Activated T-cell treated with anti-CD3 and anti-CD28 coated beads for 48 hours (primary cell): ENCODE measurements at places on chromosomes 2 and 18.
A peak's percentile ranks its signal among the peaks of the same experiment; 100 is the strongest.

DNA sequence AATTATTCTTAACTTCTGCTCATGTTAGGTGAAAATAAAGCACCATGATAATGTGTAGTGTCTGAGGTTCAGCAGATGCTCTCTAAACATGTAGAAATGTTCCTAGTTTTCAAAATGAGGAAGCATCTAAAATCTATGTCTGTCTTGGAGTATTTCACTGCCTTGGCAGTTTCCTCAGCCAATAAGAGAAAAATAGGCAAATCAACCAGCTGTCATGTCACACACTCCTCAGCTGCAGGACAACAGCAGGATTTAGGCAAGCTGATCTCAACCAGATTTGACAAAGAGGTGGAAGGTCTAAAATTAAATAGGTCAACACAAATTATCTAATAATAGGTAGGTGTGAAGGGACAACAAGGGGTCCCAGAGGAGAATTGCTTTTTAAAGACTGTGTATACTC lies 164.1 kb upstream of the BOD1L2 start:
- DNase-seq = no peak

GRCh38 chr2:20525041-20526035 lies 78.5 kb downstream of the RHOB start:
- no peak for DNase-seq

DNA sequence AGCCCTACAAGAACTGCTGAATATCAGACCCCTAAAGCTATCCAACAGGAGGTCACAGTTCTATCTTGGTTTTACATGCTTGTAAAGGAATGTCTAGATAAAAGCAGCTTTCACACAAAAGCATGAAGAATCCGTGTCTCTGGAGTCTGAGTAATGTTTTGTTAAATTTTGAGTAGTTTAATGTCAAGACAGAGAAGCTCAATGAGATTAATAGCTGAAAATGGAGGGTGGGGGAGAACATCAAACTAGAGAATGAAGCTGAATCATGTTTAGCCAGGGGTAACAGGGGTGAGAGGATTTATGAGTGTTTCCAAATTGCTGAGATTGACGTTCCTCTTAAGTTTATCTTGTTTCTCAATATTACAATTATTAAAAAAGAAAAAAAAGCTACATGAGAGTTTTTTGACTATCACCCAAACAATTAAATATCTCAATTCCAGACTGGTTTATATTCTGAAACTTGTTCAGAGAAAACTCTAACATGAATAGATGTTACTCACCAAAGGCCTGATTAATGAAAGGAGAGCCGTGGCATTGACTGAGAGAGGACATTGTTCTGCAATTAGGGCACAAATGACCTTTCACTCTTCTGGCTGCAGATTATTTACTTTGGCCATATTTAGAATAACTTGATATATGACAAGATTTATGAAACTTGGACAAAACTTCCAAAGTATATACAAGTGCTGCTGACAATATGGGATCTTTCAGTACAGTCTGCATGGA lies 266.4 kb upstream of the ETAA1 start:
- DNase-seq = no peak

- DNase-seq = no peak
Observed at GRCh38 chr2:38269421-38269820, 107.7 kb downstream of the ATL2 start.

DNA sequence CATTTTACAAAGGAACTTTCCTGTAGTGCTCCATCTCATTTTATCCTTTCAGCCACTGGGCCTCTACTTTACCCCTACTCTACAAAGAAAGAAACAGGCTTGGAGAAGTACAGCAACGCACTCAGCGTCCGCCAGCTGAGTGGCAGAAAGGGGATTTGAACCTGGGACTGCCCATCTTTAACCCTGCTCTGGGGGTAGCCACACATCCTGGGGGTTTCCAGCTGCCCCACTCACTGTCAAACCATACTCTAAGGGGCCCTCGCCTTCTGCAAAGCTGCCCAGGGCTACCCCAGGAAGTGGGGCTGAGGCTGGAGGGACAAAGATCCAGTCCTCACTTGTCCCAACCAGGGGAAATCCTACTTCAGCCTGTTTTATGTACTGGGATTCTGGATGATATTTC lies 17.9 kb downstream of the HS1BP3 start:
- DNase-seq = no peak

DNA sequence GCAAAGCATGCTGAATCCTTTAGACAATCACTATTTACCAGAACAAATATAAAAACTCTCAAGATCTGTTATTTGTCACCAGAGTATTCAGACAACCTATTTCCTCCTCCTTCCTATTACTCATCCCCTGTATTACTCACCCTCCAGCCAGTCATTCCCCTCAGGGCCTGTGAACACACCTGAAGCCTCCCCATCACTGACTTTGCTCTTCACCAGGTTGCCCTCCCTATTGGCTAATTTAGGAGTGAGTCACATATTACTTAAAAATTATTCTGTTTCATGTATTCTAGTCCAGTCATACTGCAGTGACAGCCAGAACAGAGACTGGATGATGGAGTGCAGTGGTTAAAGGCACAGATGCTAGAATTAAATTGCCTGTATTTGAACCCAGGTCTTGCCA lies 3.7 kb upstream of the ATG16L1 start:
- peak; percentile 46 for DNase-seq

DNA sequence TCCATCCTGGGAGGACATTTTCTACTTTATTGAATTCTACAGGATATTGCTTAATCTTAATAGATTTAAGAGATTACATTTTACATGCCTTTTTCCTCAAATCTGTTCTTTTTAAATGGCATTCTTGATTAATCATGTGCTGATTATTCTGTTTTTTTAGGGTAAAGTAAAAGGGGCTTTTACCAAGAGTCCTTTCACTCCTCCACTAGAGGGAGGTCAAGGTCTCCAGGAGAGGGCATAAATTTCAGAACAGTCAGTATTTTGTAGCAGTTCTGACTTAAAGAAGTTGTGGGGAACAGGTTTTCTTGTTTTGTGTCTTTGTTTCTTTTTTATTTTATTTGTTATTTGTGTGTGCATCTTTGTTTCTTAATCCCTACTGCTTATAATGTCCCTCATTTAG lies 25.4 kb downstream of the WDR75 start:
- no peak for DNase-seq

GRCh38 chr18:58604311-58604710 lies 24.6 kb downstream of the ALPK2 start:
- DNase-seq = no peak

GRCh38 chr2:160635488-160635887 lies 141.9 kb upstream of the RBMS1 start:
- DNase-seq = no peak

DNA sequence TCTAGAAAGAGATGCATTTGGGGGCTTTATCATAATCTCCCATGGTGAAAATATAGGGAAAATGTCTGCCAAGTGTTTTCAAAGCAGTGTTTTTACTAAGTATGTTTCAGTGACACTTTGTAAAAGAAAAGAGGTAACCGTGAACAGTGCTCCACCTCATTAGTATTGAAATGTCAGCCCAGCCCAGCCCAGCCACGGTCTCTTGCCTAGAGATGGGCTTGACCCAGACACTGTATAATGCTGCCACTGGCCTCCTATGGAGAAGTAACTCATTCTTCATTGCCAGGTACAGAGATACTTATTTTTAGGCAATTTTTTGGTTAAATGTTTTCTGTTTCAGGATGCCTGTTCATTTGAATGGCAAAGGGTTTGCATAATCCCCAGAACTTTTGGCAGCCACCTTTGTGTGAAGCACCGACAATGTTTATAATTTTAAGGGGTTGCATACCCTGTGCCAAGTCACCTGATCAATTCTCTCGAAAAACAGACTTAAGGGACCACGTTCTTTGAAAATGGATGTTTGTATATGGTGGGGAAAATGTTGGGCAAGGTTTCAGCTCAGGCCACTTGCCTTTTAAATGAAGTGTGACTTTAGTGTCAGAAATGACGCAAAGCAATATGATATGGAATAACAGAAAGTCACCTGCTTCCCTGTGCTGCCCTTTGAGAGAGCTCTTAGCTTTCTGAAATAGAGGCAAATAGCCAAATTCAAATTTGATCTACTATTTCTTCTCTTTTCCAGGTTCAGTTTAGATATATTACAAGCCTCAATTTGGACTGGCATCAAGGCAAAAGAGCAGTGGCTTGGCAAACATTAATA lies 314.5 kb upstream of the RGPD4 start:
- no peak for DNase-seq

GRCh38 chr2:44246840-44247369 lies 28.4 kb upstream of the SLC3A1 start:
- DNase-seq = no peak

DNA sequence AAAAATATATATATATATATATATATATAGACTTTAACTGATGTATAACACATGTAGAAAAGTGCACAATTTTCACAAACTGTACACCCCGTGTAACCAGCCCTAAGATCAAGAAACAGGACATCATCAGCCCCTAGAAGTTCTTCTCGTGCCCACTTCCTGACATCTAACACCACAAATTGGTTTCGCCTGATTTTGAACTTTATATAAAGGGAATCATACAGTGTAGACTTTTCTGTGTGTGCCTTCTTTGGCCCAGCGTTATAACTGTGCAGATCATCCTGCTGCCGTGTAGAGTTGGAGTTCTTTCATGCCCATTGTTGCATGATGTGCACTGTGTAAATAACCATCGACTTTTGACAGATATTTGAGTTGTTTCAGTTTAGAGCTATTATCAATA lies 41.0 kb downstream of the SMAD7 start:
- no peak for DNase-seq

- no peak for DNase-seq
Observed at GRCh38 chr2:85722519-85722918, 28.4 kb downstream of the GNLY start.

- no peak for DNase-seq
Observed at GRCh38 chr18:46334868-46335281, 230.7 kb downstream of the HAUS1 start.

DNA sequence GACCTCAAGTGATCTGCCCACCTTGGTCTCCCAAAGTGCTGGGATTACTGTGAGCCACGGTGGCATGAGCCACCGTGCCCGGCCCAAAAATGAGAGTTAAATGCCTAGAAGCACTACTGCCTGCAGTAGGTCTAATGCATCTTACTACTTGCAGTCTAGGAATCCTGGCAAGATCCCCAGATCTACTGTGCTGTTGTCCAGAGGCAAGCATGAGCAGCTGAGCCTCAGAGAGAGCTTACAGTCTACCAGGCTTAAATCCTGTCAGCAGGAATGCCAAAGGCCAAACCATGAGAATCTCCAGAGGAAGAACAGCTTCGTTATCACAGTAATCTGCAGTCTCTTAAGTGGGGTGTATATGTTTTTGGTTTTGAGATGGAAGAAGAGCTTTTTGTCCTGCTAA lies 54.4 kb downstream of the XRCC5 start:
- no peak for DNase-seq

- DNase-seq = no peak
Observed at GRCh38 chr2:43798300-43798699, 24.5 kb downstream of the DYNC2LI1 start.

GRCh38 chr2:215447673-215448081 lies 11.8 kb upstream of the FN1 start:
- DNase-seq = no peak

GRCh38 chr2:54429811-54430551 lies 26.1 kb upstream of the SPTBN1 start:
- DNase-seq = no peak

GRCh38 chr2:60549238-60549927 lies 4.1 kb downstream of the BCL11A start:
- no peak for DNase-seq

DNA sequence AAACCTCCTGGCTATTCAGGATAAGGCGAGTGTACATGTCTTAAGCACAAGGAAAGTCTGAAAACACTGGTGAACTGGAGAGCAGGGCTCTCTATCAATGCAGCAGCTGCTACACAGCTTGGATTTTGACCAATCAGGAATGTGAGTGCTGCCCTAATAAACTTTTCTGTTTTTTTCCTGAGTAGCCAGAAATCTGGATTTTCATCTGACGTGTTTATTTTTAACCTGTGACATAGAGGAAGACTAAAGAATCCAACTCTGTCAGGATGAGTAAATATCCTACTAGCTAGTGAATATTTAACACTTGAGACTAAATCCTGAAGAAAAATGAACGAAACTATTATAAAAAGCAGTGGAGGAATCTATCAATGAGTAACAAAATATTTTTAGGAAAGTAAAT lies 1638.9 kb downstream of the LRP1B start:
- no peak for DNase-seq

GRCh38 chr2:202687276-202687675 lies 52.5 kb downstream of the FAM117B start:
- no peak for DNase-seq

GRCh38 chr18:57941841-57942489 lies 102.1 kb upstream of the NEDD4L start:
- no peak for DNase-seq

DNA sequence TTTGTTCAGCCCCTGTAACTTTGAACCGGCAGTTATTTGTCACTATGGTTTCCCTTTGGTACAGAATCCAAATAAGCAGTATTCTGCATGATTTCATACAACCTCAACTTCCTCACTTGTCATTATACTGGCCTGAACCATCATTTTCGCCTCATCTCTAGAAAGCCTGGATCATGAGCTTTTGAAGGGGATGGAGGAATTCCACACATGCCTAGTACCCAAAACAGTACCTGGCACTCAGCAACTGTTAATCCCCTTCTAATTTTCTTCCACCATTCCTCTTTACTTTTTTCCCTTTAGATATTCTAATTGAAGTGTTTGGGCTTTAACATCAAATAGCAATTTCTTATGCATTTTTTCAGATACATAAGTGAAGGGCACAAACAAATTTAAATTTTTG lies 1574.4 kb upstream of the NXPH2 start:
- DNase-seq = no peak

GRCh38 chr2:7672027-7672684 lies 754.9 kb downstream of the RNF144A start:
- peak; percentile 51 for DNase-seq

DNA sequence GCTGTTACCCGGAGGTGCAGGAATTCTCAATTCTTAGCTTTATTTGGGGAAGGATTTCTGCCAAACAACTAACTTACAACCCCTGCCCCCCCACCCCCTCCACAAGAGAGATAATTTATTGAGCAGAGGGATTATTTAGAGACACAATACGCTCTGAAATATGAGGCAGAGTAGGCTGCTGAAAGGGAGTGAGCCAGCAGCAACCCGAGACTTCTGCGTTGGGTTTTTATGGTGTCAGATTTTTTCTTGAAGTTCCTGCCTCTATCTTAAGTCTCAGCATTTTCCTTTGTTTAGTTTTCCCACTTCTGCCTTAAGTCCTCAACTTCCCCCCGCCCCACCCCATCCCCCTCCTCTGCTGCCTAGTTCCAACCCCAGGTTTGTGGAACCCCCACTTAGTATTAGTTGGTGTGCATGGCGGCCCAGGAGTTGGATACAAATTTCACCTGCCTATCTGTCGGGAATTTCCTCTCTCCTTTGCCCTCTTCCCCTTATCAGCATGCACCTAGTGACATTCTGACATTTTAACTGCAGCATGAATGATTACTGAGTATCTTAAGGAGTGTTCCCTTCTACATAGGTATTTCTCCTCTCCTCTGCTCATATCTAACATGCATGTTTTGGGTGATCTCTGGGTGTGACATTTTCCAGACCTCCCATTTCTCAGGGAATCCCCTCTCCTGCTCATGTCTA lies 1635.9 kb upstream of the LRRTM1 start:
- DNase-seq = no peak

GRCh38 chr18:3611313-3612090 lies 161.5 kb downstream of the TGIF1 start:
- no peak for DNase-seq
